T-helper 22 cell (primary cell): ENCODE measurements at places on chromosomes 1 and 21.

DNA sequence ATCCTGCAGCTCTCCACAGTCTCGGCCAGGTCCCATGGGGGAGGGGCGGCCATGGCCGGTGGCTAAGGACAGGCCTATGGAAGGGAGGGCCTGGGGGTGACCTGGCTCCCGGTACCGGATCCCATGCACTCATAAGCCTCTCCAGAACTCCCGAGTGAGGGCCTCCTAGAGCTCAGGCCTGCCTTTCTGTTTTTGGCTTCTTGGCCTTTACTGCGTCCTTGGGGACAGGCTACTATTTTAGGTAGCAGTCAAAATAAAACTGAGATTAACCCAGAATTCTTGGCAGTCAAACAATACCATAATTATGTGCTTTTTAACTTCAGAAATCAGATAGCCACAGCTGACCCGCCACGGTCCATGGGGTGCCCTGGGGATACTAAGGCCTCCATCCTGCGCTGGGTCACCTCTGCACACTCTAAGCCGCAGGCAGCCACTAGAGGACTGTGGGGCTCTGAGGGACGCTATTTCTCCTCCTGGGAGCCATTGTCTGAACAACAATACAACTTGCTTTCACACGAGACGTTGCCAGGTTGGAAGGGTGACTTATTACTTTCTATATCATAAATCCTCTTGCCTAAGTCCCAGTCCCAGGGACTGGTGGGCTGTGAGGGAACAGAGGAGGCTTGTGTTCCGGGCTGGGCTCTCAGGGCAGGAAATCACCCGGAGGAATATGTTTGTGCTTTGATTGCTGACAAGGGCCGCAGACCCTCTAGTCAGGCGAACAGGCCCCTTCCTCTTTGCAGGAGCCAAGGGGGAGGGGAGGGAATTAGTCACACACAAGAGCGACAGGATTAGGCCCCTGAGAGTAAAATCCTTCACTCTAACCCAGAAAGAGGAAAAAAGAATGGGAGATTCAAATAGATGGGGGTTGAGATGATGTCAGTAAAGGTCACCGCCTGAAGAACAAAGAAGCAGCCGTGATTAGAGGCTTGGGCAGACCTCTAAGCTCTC is 40.7 kb upstream of the BCAR3 start:
- no peak for DNase-seq

GRCh38 chr1:178057912-178058534 is 35.9 kb upstream of the RASAL2 start:
- no peak for DNase-seq

GRCh38 chr1:232650418-232650817 is 20.5 kb upstream of the SIPA1L2 start:
- DNase-seq = no peak

- no peak for DNase-seq
These were observed 435 bp downstream of the ILF2 start for GRCh38 chr1:153670257-153670858.

GRCh38 chr1:233340966-233341516 is 13.5 kb downstream of the MAP3K21 start:
- no peak for DNase-seq

DNA sequence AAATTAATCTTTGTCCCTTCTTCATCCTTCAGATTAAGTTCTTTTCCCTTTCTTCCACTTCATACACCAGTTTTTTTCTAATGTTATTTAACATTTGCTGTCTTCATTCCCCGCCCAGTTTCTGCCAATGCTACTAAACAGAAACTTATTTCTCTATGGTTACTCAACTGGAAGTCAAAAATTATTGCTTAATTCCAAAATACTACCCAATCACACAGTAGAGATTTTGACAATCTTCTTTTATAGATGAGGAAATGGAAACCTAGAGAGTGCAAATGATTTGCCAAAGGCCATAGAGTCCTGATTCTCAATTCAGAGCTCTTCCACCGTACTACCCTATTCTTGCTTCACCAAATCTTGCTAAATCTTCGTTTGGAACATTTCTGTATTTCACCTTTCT is 58.1 kb upstream of the SH3GLB1 start:
- DNase-seq = no peak
